ENCODE measurements at places on chromosomes 6 and 20.

GRCh38 chr6:24125980-24126379 lies at the start of gene NRSN1:
NRSN1 (plus strand) TSS chr6:24126215; CDS start chr6:24134328, 8,113 bp downstream.
- no peak for DNase-seq

DNA sequence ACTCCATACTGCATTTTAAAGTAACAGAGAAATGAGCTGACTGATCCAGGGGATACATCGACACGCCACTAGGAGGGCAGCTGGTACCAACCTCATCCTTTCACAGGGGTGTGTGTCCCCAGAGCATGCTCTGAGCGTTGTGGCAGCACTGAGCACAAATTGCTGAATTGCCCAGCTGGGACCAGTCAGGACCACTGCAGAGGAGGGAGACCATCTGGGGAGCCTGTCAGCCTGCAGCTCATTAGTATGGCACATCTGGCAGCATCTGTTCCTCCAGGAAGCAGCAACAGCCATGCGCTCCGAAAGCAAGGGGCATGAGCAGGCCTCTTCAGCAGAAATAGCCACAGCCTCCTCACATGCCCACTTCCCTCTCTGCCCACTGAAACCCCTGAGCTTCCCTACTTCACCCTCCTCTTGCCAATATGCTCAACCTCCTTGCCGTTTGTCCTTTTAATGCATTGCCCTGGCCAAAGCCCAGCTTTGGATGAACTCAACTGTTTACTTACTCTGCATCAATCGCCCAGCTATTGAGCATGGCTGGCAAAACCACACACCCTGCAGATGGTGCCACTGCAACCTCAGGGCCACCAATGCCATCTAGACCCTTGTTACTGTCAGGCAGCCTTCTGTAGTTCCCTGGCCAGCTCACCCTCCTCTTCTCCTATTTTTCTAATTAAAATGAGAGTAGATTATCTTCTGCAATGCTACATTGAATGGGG lies 77.6 kb upstream of the NEDD9 start:
- no peak for DNase-seq

GRCh38 chr6:116017546-116018295 lies 43.0 kb downstream of the FRK start:
- no peak for DNase-seq

DNA sequence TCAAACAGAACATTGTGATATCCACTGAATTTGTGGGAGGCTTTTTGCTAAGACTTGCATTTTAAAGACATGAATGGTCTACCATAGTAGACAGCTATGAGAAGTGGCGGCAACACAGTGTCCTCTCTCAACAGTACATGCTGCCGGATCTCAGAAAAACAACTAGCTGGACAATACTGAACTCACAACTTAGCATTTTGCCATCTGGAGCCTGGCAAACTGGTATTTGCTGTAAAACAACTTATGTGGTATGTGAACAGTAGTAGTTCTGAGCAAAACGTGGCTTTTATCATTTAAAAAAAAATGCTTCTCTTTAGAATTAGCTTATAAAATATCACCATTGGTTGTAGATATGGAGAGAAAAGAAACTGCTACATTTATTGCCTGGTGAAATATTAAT lies 3.3 kb upstream of the PXDC1 start:
- DNase-seq: no peak

DNA sequence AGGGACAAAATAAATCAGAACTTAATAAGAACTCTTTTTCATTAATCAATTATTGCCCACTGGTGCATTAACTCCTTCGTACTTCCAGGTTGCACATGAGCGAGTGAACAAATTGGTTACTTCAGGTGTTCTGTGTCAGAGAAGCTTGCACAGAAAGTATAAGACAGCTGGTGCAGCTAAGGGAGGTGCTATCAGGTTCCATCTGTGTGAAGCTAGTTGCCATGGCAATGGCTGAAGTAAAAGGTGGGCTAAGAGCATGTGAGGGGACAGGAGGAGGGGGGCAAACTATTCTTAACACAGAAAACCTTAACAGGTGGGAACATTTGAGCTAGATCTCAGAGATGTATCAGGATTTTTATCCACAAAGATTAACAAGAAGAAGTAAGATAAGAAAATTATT lies 81.6 kb downstream of the MANEA start:
- no peak for DNase-seq

DNA sequence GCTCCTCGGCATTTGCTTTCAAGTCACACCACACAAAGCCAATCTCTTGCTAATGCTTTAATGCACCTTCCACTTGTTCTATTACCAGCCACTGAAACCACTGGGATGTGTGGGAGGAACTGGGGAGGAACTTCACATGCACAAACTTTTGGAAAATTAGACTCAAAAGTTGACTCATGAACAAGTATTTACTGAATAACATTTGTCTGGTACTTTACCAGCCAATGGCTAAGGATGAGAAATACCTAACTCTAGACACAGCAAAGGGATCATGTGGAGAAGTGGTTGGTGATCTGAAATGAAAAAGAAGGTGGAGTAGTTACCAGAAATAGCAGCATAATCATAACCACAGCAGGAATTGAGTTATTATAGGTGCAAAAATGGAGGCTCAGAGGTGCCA lies 554.0 kb upstream of the NOX3 start:
- no peak for DNase-seq

- no peak for DNase-seq
These were observed 1.4 kb upstream of the MICAL1 start for GRCh38 chr6:109456710-109457561.

- no peak for DNase-seq
These were observed 9.8 kb upstream of the NDUFAF4 start for GRCh38 chr6:96907498-96907897.

Data from stimulated activated CD8-positive, alpha-beta memory T cell treated with anti-CD3 and anti-CD28 coated beads, Interleukin-12 subunit alpha, Interleukin-12 subunit beta, amount 100 ng/mL, for 1 hour (primary cell).